Aorta (tissue), 5 donors: ENCODE measurements at places on chromosomes 1 and 21. TPM values are rescaled to one million over a fixed set of nuclear protein-coding genes. Genes with fewer than 3 reads are reported as not detected.
A peak's percentile ranks its signal among the peaks of the same experiment; 100 is the strongest.

The NCAM2 gene
- 8.7 TPM for total RNA-seq

The DNASE2B gene
- total RNA-seq = not detected

The RNF186 gene
- not detected for total RNA-seq

The SPRR2A gene
- total RNA-seq = not detected

The ZMYM4 gene
- 57.0 TPM for total RNA-seq

The FALEC gene
- not detected for total RNA-seq

The PCBP3 gene
- 15.0 TPM for total RNA-seq

The RGS8 gene
- total RNA-seq = 0.10 TPM

The SHISAL2A gene
- 0.96 TPM for total RNA-seq

The NRDC gene
- 103 TPM for total RNA-seq

The INKA2 gene
- 11.7 TPM for total RNA-seq

The FCRL5 gene
- 0.84 TPM for total RNA-seq

The PCSK9 gene
- total RNA-seq = 0.42 TPM

GRCh38 chr1:62436039-62436465 lies 797 bp upstream of the USP1 start:
- H3K4me1 ChIP-seq = no peaks in the 10 kb centered on the region
- H3K27me3 ChIP-seq = no peaks in the 10 kb centered on the region
- no peaks in the 10 kb centered on the region for H3K36me3 ChIP-seq
- peak overlapping the region; percentile 96 for H3K4me3 ChIP-seq
- H3K27ac ChIP-seq = peak overlapping the region; percentile 99

GRCh38 chr1:198937231-198938031 lies 298.6 kb downstream of the PTPRC start:
- DNase-seq = peak; percentile 45
- H3K36me3 ChIP-seq = no peaks in the 10 kb centered on the region
- H3K27ac ChIP-seq = no peak overlapping the region
- H3K27me3 ChIP-seq = no peaks in the 10 kb centered on the region

- H3K4me1 ChIP-seq = no peaks in the 10 kb centered on the region
- H3K4me3 ChIP-seq = no peak overlapping the region
- H3K36me3 ChIP-seq = no peaks in the 10 kb centered on the region
- DNase-seq = peak; percentile 26
- H3K27me3 ChIP-seq = no peaks in the 10 kb centered on the region
- no peak overlapping the region for H3K27ac ChIP-seq
These were observed 65.0 kb upstream of the DISP3 start for GRCh38 chr1:11413986-11414391.

- H3K27me3 ChIP-seq = no peaks in the 10 kb centered on the region
- no peak overlapping the region for H3K4me3 ChIP-seq
- H3K36me3 ChIP-seq = no peaks in the 10 kb centered on the region
- DNase-seq = no peak
- H3K27ac ChIP-seq = no peak overlapping the region
- peaks cover 4% of the 10 kb centered on the region for H3K4me1 ChIP-seq
These were observed 287.9 kb downstream of the ZNF326 start for GRCh38 chr1:90282811-90283210.

DNA sequence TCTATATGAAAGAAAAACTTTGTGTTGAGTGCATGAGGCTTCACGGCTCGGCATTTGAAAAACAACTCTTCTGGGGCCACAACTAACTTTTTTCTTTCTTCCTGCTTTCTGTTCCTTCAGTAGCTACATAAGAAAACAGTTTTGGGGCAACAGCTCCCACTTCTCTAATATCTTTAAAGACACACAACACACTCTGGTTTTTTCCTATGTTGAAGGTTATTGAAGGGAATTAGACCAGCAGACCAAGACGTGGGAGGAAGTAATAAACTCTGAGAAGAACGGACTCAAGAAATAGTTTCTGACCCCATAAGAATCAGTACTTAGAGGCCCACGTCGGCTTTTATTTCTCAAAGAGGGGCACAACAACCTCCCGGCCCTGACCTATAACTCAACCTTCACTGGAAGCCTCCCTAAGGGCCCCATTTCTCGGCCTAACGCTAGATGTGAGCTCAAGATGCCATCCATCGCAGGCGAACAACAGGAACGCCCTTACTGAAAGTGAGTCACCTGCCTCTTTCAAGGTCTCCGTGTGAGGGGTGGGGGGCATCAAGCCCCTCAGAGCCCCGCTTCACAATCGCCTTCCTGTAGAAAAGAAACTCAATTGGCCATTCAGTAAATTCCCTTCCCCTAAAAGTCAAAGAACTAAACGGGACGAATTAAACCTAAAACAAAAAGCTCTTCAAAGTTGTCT lies 844 bp downstream of the ZMYM6 start:
- no peaks in the 10 kb centered on the region for H3K36me3 ChIP-seq
- H3K4me1 ChIP-seq = peaks cover 2% of the 10 kb centered on the region
- DNase-seq = no peak

- H3K27me3 ChIP-seq = no peaks in the 10 kb centered on the region
- H3K36me3 ChIP-seq = no peaks in the 10 kb centered on the region
- no peak overlapping the region for H3K27ac ChIP-seq
- no peaks in the 10 kb centered on the region for H3K4me1 ChIP-seq
- no peak for DNase-seq
These were observed 42.8 kb upstream of the USP24 start for GRCh38 chr1:55257958-55258357.

DNA sequence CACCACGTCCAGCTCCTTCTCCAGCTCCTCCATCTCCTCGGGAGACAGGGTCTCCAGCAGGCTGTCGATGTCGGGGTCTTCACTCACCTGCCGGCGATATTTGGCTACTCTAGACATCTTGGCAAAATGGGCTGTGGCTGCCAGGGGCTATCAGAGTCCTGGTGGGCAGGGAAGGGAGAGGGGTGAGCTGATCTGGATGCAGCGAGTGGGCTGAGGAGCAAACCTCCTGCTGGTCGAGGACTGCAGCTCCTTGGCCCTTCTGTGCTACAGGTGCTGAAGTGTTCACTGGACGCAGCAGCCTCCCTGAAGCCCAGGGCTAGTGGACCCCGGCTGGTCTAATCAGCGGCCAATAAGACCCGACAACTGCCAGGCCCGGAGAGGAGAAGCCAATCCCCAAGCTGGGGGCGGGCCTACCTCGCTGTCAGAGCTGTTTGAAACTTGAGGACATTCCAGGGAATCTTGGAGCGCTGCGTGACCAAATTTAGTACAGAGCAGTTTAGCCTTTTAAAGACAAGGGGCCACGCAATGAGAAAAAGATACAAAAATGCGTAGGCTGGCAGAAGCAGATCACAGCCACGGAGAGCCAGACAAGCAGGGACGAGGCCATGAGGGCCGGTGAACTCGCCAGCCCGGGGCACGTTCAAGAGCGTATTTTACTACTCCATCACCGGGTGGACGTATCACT lies at the start of gene LMOD1:
Gene LMOD1 (minus strand): TSS at position 325 of the 685 bp plus-strand sequence. CDS start 208 bp downstream, at position 117.
- H3K27ac ChIP-seq = peak within 1 kb of the TSS; percentile 99
- H3K4me1 ChIP-seq = peaks cover 2% of the 10 kb centered on the region
- DNase-seq = peak; percentile 96
- peak within 1 kb of the TSS; percentile 77 for H3K4me3 ChIP-seq
- H3K27me3 ChIP-seq = no peaks in the 10 kb centered on the region

DNA sequence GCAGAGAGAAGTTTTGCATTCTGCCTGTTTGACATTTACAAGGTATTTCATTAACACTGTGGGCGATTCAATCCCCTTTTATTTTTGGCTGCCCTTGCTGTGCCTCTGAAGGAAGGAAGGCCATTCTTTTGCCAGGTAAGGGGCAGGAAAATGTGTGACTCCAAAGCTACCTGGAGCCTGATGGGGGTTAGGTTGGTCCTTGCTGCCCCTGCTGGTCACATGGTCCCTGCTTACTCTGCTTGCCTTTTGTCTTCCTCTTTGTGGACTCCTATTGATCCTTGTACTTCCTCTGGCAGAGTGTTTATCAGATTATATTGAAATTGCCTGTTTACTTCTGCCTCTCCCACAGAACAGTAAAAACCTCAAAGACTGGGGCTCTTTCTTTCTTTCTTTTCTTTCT lies 65.7 kb downstream of the ST6GALNAC3 start:
- no peak for DNase-seq
- H3K27ac ChIP-seq = no peak overlapping the region

GRCh38 chr21:36265431-36265830 lies 54.6 kb upstream of the MORC3 start:
- H3K4me3 ChIP-seq = no peak overlapping the region
- DNase-seq = no peak
- no peaks in the 10 kb centered on the region for H3K27me3 ChIP-seq
- no peaks in the 10 kb centered on the region for H3K4me1 ChIP-seq

GRCh38 chr1:241894016-241894415 lies 46.0 kb downstream of the EXO1 start:
- no peak overlapping the region for H3K4me3 ChIP-seq
- H3K27ac ChIP-seq = no peak overlapping the region
- no peaks in the 10 kb centered on the region for H3K36me3 ChIP-seq

GRCh38 chr21:41508415-41509144 lies 622 bp upstream of the TMPRSS2 start:
- no peaks in the 10 kb centered on the region for H3K36me3 ChIP-seq
- no peak for DNase-seq
- no peaks in the 10 kb centered on the region for H3K27me3 ChIP-seq

GRCh38 chr21:43283136-43283924 lies 114.5 kb downstream of the CRYAA start:
- DNase-seq = peak; percentile 42
- H3K4me3 ChIP-seq = no peak overlapping the region
- H3K27me3 ChIP-seq = no peaks in the 10 kb centered on the region
- no peaks in the 10 kb centered on the region for H3K4me1 ChIP-seq
- H3K27ac ChIP-seq = no peak overlapping the region
- H3K36me3 ChIP-seq = no peaks in the 10 kb centered on the region

DNA sequence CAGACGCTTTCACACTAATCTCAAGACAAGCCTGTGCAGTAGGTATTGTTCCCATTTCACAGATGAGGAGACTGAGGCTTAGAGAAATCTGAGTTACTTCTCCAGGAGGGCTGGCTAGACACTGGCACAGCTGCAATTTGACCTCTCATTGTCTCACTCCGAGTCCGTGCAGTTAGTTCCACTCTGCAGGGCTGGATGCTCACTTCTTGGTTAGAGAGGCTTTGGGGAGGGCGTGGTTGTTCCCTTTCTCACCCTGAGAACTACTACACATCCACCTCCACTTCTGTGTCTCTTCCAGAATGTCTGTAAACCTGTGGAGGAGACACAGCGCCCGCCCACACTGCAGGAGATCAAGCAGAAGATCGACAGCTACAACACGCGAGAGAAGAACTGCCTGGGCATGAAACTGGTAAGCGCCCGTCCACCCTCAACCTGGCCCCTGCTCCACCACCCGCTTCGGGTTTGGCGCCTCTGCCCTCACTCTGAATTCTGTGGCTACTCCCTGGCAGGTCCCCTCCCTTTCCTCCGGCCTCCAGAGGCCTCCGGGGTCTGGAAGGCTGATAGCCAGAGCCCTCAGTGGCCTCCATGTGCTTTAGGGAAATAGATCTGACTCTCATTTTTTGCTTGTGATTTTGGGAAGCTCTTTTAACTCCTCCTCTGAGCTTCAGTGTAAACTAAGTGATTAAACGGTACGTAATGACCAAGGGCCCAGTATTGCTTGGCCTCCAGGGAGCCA lies 29.1 kb downstream of the EIF2D start:
- no peak overlapping the region for H3K4me3 ChIP-seq
- no peak overlapping the region for H3K27ac ChIP-seq
- no peak for DNase-seq
- H3K36me3 ChIP-seq = peaks cover 5% of the 10 kb centered on the region
- H3K27me3 ChIP-seq = no peaks in the 10 kb centered on the region

- H3K27ac ChIP-seq = no peak overlapping the region
- H3K4me1 ChIP-seq = no peaks in the 10 kb centered on the region
- no peak for DNase-seq
- H3K27me3 ChIP-seq = no peaks in the 10 kb centered on the region
- no peak overlapping the region for H3K4me3 ChIP-seq
These were observed 156.4 kb upstream of the B3GALT2 start for GRCh38 chr1:193342811-193343210.

DNA sequence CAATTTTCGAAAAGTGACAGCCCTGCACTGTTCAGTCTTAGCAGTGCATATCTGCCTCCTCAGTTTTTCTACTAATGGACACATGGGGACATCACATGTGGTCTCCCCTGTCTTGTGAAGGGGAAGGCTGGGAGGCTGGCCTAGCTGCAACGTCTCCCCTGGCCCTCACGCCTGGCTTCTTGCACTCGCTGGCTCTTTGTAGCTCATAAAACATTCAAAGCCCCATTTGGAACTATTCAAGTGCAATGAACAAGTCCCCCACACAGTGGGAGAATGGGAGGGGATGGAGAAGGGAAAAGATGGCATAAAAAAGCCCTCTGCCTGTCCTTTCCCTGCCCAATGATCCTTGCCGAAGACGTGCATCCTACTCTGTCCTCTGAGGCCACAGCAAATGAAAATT lies 73.6 kb downstream of the PGBD5 start:
- H3K27me3 ChIP-seq = no peaks in the 10 kb centered on the region
- DNase-seq = no peak
- no peaks in the 10 kb centered on the region for H3K36me3 ChIP-seq
- no peak overlapping the region for H3K27ac ChIP-seq

DNA sequence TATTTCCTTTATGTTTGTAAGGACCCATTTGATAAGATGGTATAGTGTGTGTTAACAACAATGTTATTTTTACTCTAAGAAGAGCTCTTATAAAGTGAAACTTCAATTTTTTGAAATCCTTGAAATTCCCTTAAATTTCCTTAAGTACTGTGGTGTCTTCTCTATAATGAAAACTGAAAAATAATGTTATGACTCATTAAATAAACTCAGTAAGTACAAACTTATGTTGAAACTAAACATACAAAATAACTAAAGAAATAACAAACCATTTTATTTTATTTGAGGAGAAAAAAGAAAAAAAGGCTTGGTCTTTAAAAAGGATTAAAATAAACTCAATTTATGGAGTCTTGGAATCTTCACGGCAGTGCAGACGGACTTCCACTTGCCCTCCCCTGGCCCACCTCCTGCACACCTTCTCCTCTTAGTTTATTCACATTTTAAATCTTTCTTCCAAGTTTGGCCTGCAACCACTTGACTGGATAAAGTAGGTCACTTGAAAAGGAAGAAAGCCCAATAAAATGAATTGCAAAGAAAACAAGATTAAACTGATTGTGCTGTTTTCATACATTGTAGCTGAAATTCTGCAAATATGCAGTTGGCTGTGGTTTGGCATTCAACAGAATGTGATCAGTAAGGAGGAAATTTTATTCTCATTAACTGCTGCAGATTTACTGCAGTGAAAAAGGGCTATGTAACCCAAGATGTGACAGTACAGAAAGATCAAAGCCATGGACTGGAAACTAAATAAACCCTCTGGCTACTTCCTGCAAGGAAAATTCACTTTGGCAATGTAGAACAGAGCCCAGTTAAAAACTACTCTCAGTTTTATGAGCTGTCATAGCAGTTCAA lies 48.5 kb upstream of the SCYL3 start:
- no peak overlapping the region for H3K27ac ChIP-seq
- H3K36me3 ChIP-seq = no peaks in the 10 kb centered on the region
- H3K4me3 ChIP-seq = no peak overlapping the region
- no peaks in the 10 kb centered on the region for H3K27me3 ChIP-seq
- no peaks in the 10 kb centered on the region for H3K4me1 ChIP-seq

GRCh38 chr1:156599811-156600210 lies 1.5 kb downstream of the GPATCH4 start:
- no peak overlapping the region for H3K4me3 ChIP-seq
- H3K27ac ChIP-seq = no peak overlapping the region
- no peak for DNase-seq
- H3K27me3 ChIP-seq = no peaks in the 10 kb centered on the region

- no peak overlapping the region for H3K4me3 ChIP-seq
- H3K36me3 ChIP-seq = no peaks in the 10 kb centered on the region
- H3K4me1 ChIP-seq = no peaks in the 10 kb centered on the region
- H3K27ac ChIP-seq = no peak overlapping the region
- no peak for DNase-seq
- H3K27me3 ChIP-seq = no peaks in the 10 kb centered on the region
These were observed 184.4 kb upstream of the C1orf174 start for GRCh38 chr1:4084446-4084845.
